ENCODE measurements at places on chromosomes 3 and 15.

- DNase-seq: no peak
These were observed 1.9 kb upstream of the BLOC1S6 start for GRCh38 chr15:45585069-45585791.

DNA sequence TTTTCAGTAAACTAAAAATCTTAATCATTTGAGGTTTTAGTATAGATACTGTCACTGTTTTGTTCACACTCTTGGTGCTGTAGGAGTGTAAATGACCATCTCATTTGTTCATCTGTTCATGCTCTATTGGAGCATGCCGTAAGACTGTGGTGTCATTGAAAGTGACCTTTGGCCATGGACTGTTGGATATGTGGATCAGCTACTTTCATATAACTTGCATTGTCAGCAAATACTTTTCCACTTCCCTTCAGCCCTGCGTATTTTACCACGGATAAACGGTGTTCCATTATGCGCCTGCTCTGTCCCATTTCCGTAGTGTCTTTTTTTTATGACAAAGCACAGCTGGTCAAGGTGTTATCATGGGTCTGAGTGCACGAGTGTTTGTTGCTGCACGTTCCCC lies 32.6 kb upstream of the SENP5 start:
- DNase-seq: no peak

DNA sequence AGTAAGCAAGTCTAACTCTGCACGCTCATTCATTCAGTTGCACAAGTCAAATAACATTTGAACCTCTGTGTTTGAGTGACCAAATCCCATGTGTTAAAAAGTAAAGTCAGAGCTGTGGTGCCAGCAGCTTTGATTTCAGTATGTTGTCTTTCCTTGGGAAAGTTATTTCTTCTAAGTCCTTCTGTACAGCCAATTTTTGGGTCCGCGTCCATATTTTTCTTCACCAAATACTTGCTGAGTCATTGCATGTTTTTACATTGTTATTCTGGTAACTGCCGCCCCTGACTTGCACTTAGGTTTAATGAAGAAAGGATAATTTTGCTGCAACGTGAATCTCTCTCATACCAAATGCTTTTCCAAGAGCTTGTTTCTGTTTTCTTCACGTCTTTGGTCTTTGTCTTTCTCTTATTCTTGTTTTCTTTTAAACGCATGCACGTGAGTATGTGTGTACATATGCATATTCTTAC lies 56.7 kb downstream of the PLS1 start:
- no peak for DNase-seq

- DNase-seq: peak; percentile 24
These were observed 507 bp downstream of the SLC12A6 start for GRCh38 chr15:34336991-34337556.

GRCh38 chr3:43949594-43949993 lies 258.9 kb downstream of the ABHD5 start:
- DNase-seq: no peak

- DNase-seq: no peak
These were observed 151.1 kb downstream of the PGPEP1L start for GRCh38 chr15:98856532-98856907.

- DNase-seq: no peak
These were observed 18.4 kb downstream of the GOLGB1 start for GRCh38 chr3:121730940-121731687.

GRCh38 chr3:70763894-70764293 lies 451.5 kb upstream of the MDFIC2 start:
- DNase-seq: no peak

DNA sequence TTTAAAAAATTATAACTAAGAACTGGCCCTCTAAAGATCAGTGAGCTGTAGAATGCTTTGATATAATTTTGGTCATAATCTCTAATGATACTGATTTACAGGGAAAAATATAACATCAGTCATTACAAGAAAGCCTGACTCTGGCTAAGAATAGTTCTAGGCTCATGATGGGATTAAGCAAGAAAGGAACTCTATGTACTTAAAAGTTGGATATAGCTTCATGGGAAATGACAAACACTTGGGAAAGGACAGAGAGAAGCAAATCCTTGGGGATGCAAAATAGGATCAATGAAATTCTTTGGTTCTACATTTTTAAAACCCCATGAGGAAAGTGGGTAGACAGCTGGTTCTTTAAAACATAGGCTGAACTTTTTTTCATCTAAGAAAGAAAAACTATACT lies 472.7 kb upstream of the NR2F2 start:
- no peak for DNase-seq
